ENCODE measurements at places on chromosomes 16 and 17.

DNA sequence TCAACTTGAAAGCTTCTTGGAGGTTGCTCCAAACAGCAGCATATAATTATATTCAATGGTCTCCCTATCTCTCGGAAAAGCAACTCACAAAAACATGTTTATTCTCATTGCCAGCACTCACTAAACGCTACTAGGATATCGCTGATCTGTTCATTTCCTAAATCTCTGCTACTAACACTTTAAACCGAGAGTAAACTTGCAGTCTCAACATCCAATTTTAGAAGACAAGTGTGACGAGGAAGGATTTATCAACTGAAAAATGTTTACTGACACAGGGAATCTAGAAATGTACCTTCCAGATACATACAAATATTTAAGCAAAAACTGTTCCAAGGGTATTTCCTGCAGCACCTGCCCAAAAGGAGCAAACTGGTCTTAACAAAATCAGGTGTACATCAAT, 56.5 kb downstream of the YWHAE start:
- DNase-seq = no peak

- peak; percentile 65 for DNase-seq
Observed at GRCh38 chr17:49223517-49224197, 6.9 kb downstream of the PHOSPHO1 start.

DNA sequence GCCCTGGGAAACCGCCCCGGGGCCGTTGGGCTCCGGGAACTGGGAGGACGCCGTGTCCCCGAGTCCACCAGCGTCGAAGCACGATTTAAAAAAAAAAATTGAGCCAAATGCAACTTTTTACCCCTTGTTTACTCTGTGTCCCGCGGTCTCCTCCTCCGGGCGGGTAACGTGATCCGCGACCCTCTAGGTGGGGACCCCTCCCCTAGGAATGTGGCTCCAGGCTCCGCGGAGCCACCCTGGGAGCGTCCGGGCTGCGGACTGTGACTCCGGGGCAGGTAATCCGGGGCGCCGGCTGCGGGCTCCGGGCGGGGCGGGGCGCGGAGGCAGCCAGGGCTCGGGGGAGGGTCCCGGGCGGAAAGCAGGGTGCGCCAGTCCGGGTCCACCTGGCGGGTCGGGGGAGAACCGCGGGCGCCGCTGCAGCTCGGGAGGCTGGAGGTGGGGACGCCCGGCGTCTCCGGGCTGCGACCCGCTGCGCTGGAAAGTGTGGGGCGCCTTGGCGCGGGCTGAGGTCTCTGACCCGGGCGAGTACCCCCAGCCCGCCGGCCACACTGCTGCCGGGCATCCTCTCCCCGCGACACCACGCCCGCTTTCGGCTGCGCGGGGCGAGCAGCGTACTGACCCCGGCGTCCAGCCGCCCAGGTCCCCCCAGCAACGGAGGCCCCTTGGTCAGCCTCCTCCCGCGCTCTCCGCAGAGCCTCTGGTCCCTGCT, 852 bp upstream of the HELZ start:
- DNase-seq = peak; percentile 52

- no peak for DNase-seq
Observed at GRCh38 chr17:81381632-81382577, 13.4 kb upstream of the BAHCC1 start.

GRCh38 chr17:15883617-15884111, 61.3 kb upstream of the ADORA2B start:
- DNase-seq = no peak

GRCh38 chr17:79393358-79394052, 217.3 kb downstream of the RBFOX3 start:
- DNase-seq = peak; percentile 62

GRCh38 chr17:33055171-33055611, 63.5 kb downstream of the SPACA3 start:
- DNase-seq = no peak

- no peak for DNase-seq
Observed at GRCh38 chr16:48136547-48137360, 19.0 kb downstream of the ABCC12 start.

- no peak for DNase-seq
Observed at GRCh38 chr17:61406971-61407911, 7.6 kb downstream of the TBX2 start.

GRCh38 chr17:2151358-2152033, 96.6 kb downstream of the HIC1 start:
- no peak for DNase-seq
